ENCODE measurements at places on chromosomes 11 and 22.

GRCh38 chr22:18156878-18157713, 7.1 kb downstream of the USP18 start:
- peak; percentile 84 for DNase-seq

GRCh38 chr11:80733790-80734189, 1293.0 kb upstream of the TENM4 start:
- no peak for DNase-seq

DNA sequence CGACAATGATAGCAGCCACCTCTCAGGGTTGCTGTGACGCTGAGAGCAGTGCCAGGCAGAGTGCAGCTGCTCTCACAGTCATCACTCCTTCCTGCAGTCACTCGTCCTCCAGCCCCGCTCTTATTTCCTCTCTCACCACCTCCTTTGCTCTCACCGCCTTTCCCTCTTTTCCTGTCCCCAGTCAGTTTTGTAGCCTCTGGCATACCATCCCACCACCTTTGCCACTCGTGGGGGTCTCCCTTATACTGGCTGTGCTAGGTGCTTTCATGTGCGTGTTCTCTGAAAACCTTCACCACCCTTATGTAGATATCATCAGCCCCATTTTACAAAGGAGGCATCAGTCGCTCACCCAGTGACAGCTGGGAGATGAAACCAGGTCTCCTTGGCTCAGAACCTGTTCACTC, 19.3 kb upstream of the ST3GAL4 start:
- DNase-seq, result no peak

GRCh38 chr22:20247010-20247505, 21.1 kb downstream of the RTN4R start:
- DNase-seq, result no peak

DNA sequence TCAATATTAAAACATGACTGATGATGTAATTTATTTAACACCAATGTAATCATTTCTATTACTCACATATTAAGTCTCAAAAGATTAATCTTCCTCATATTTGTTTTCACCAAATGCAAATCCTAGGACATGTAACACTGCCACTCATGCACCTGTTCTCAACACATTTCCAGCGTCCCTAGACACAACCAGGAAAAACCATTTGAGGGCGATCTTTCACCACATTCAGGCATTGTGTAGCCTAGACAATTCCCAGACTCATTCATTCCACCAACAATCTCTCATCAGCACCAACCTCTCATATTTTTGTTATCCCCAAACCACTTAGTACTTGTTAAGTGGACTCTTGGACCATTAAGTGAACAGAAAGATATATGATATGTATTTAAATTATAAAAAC, 66.1 kb downstream of the SLC36A4 start:
- no peak for DNase-seq

DNA sequence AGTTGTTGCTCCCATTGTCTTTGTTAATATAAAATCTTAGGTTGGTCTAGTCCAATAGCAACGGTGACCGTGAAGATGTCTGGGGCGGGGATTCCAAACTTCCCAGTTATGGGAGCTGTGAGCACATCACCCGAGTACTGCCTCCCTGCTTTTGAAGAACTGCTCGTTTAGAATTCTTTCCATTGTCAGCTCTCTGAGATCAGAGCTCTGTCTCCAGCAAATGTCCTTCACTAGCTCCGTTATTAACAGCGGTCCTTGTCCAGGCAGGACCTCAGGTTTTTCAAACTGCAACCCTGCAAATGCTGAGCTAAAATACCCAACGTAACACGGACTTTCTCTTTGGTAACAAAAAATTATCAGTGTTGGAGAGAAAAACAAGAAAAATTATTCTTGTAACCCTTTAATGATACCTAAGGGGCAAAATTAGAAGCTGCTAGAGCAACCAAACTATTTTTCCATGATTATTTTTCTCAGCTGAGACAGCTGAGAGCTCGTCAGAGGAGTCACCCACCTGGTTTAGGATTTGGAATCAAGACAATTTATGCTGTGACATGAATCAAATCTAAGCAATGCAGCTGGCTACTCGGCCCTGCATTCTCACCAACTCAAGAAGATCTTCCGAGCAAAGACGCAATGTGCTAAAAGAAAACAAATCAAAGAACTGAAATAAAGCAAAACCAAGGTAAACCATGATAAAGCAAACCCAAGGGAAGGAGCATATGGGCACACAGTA, 15.1 kb upstream of the EFCAB6 start:
- no peak for DNase-seq

DNA sequence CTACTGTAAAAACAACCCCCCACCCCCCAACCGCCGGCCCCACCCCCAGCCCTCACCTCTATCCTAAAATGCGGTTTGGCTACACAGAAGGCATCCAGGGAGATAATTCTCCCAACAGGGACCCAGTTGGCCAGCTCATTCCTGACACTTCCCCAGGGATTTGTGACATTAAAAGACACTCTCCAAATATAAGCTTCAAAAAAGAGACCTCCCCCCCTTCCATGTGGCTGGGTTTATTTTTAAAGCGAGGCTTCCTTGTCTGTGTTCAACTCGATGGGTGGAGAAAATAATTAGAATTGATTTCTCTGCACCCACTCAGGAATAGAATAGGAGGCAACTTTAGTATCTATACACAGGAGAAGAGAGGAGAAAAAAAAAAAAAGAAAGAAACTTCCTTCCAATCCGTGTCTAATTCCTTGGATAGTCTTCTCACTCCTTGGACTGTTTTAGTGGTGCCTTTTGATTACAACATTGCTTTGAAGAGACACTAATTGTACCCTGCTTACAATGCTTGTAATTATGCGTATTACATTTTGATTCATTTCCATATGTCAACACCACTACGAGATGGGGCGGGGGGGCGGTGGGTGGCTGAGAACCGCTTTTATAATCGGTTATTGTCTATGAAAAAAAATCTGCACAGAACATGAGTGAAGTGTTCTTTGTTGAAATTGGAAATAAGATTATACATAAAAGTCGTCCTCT, 500.4 kb downstream of the MIAT start:
- no peak for DNase-seq

- DNase-seq, result no peak
Measured at GRCh38 chr22:40265783-40266182, 80.5 kb upstream of the ADSL start.

DNA sequence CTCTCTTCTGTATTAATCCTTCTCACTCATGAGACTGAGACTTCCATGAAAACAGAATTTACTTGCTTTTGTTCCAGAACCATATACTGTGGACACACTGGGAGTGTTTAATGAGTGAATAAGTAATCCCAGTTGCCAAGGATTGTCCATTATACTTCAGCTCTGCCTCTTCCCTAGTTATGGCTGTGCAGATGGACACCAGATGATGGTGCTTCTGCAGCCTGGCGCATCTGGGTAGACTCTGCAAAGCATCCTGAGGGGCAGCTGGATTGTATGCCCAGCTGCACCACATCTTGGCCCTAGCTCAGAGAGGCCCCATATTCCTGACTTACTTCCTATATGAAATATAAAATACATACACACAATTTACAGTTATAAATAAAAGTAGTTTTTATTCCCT, 43.5 kb downstream of the DBX1 start:
- DNase-seq, result peak; percentile 70

- DNase-seq, result no peak
Measured at GRCh38 chr22:48072777-48073176, 1310.3 kb downstream of the TBC1D22A start.

DNA sequence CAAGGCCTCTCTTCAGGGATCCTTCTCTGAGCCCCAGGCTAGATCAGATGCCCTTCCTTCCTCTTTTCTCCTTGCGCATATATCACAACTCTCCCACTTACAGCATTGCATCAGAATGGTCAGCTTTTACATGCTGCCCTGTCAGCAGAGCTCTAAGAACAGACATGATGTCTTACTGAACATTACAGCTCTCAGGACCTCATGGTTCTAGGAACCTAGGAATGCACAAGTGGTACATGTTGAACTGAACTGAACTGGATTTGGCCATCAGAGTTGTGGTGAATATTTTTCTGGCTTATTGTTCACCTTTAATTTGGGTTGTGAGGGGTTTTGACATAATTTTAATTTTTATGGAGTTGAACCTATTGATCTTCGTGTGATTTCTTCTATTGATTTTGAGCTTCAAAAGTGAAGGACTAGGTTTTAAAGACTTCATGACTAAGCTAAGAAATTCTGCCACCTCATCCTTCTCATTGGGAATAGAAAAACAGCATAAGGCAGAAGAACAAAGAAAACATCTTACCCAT, 37.7 kb upstream of the SPON1 start:
- no peak for DNase-seq

GRCh38 chr22:45683248-45683647, 11.6 kb downstream of the ATXN10 start:
- no peak for DNase-seq

- DNase-seq, result no peak
Measured at GRCh38 chr22:19499880-19500242, 20.1 kb downstream of the CDC45 start.

- no peak for DNase-seq
Measured at GRCh38 chr11:45511566-45511965, 153.9 kb downstream of the CHST1 start.

GRCh38 chr22:19599626-19600243, 75.5 kb upstream of the CLDN5 start:
- DNase-seq, result no peak

- no peak for DNase-seq
Measured at GRCh38 chr11:114180301-114181055, 115.7 kb upstream of the NNMT start.

DNA sequence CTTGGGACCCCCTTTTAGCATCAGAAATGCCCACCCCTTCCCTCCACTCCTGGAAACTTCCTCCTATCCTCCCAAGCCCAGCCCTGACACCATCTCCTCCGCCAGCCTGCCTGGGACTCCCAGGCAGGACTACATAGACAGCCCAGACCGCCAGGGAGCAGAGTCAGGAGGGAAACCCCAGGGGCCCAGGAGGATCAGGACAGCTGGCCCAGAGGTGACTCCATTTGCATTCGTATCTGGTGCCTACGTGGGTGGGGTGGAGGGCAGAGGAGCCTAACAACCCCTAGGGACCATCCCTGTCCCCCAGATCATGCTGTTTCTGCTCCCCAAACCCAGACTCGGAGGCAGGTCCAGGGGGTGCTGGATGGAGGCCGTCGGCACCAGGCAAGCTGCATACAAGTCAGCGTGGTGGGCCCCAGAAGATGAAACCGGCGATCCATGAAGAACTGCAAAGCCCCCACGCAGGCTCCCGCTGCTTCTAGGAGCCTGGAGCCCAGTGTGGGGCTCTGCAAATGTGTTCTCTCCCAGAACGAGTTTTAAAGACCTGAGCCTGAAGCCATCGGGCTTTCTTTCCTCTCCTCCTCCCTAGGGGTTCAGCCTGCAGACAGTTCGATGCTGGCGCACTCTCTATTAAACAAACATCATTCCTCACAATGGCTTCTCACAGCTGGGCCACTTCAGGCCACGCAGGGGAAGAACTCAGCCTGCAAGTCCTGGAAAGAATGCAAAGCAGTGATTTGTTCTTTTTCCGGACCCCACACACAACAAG, 1506.8 kb downstream of the BRD1 start:
- DNase-seq, result no peak

DNA sequence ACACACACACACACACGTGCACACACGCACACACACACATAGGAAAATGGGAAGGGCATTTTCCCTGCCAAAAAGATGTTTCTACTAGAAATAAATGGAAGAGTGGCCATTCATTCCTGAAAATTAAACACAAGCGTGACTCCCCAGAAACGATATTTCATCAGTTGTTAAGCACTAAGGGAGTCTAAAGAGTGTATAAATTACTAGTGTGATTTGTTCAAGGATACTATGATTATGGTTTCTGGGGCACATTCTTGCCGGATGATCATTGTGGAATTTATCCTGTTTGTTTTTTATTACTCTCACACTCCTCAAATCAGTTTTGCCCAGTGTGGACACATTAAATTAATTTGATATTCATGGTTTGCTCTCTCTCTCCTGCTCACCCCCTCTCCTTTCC, 16.4 kb upstream of the AMOTL1 start:
- no peak for DNase-seq

DNA sequence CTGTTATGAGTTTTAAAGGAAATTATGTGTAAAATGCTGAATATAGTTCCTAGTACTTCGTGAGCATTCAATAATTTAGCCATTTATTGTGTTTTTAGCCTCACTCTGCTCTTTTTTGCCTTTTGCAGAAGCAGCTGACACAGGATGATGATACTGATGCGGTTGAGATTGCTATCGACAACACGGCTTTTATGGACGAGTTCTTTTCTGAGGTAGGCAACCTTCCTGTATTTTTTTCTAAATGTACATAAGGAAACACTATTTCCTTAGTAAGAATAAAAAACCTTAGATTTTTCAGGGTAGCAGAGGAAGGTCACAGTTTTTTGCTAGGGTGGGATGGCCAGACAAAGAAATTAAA, 17.9 kb downstream of the STX3 start:
- DNase-seq, result no peak

DNA sequence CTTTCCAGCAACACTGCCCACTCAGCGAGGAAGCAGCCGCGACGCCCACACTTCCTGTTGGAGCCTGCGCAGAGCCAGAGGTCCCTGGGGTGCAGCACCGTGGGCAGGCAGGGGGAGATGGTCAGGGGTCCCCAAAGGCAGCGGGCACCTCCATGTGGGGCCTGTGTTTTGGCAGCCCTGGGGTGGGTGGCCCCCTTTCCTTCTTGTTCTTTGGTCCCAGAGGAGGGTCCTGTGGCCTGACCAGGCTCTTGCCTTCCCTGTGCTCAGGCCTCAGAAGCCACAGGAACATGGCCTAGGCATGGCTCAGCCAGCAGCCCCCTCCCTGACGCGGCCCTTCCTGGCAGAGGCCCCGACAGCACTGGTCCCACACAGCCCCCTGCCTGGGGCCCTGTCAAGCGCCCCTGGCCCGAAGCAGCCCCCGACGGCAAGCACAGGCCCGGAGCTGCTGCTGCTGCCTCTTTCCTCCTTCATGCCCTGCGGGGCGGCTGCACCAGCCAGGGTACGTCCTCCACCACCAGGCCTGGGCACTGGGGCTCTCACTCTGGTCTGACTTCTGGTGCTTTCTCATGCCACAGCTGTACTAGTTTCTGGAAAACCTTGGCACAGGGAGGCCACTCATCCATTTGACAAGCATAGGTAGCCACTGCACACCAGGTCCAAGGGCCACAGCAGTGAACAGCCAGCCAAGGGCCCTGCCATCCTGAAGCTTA, 47.1 kb downstream of the PISD start:
- DNase-seq, result no peak

DNA sequence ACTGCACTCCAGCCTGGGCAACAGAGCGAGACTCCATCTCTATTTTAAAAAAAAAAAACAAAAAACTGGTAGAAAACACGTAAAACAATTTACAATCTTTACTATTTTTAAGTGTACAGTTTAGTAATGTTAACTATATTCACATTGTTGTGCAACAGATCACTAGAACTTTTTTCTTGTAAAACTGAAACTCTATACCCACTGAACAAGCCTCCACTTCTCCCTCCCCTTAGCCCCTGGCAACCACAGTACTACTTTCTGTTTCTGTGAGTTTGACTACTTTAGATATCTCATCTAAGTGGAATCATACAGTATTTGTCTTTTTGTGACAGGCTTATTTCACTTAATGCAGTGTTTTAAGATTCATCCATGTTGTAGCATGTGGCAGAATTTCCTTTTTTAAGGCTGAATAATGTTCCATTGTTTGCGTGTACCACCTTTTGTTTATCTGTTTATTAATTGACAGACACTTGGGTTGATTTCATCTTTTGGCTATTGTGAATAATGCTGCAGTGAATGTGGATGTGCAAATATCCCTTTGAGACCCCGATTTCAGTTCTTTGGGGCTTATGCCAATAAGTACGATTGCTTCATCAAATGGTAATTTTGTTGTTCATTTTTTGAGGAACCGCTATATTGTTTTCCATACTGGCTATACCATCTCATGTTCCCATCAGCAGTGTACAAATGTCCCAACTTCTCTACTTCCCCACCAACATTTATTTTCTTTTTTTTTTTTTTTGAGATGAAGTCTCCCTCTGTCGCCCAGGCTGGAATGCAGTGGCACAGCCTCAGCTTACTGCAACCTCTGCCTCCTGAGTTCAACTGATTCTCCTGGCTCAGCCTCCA, 11.0 kb downstream of the DDB2 start:
- no peak for DNase-seq
